Cortex of kidney (tissue), 1 donor: ENCODE measurements at places on chromosomes 2 and 18.

DNA sequence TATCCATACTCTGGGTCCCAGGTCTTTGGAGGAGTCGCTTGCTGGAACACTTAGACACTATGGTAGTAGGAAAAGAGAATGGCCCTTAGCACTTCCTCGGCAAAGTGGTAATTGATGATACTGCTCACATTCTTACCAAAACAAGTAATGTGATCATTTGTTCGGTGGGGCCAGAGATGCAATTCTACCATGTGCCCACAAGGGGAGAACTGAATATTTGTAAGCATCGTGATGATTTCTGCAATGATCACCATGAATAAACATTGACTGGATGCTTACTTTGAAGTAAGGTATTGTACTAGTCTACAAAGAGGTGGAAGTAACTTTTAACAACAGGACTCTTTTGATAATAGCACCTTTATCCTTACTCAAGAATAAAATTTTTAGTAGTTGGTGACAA, 109.7 kb downstream of the CD8B2 start:
- DNase-seq = no peak

DNA sequence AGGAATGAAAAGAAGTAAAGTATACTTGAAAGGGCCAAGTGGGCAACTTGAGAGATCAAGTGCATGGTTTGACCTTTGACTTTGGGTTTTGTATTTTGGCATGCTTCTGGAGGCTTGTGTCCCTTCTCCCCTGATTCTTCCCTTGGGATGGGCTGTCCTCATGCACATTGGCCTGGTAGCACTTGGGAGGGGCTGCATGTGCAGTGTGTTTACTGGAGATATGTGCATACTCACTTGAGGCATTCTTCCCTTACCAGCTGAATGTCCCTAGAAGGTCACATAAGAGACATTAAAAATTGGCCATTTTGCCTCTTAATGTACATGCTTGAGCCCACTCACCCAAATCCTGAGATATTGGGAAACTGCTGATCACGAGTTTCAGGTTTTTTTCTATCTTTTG, 65.2 kb downstream of the KYNU start:
- DNase-seq = no peak

DNA sequence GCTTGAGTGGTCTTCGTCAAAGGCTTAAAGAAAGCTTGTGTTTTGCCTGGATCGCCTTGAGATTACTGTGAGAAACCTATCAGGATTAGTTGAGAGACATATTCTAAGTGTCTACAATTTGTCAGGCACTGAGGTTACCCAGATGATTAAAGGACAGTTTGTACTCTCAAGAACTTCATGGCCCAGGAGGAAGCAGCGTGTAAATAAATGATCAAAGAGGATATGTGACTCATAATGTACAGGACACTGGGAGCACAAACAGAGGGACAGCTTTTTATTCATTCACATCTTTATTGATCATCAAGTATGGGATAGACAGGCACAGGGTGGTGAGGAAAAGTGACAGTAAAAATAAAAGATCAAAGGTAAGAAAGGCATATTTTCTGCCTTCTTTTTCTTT, 152.6 kb upstream of the FSHR start:
- no peak for DNase-seq

- DNase-seq = no peak
Observed at GRCh38 chr2:212794471-212794870, 255.9 kb upstream of the ERBB4 start.

GRCh38 chr18:13022644-13023043, 31.5 kb downstream of the CEP192 start:
- DNase-seq = no peak

GRCh38 chr2:64599469-64599868, 54.2 kb downstream of the SERTAD2 start:
- DNase-seq = no peak

GRCh38 chr2:9574331-9574730, 18.7 kb upstream of the ADAM17 start:
- no peak for DNase-seq

DNA sequence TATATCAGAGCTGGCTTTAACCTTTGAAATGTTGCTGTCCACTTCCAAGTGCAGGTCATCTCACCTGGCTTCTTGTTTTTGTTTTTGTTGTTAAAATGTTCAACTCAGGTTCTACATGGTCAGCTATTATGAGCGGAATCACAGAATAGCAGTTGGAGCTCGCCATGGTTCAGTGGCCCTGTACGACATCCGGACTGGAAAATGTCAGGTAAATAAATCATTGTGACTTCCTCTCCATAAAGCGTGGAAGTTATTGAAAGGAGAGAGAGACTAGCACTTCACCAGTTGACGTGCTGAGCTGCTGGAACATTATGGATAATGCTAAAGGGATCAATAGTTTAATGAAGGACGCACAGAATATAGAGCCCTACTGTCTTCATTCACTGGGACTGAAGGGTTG, 184.6 kb upstream of the BOD1L2 start:
- DNase-seq = no peak

DNA sequence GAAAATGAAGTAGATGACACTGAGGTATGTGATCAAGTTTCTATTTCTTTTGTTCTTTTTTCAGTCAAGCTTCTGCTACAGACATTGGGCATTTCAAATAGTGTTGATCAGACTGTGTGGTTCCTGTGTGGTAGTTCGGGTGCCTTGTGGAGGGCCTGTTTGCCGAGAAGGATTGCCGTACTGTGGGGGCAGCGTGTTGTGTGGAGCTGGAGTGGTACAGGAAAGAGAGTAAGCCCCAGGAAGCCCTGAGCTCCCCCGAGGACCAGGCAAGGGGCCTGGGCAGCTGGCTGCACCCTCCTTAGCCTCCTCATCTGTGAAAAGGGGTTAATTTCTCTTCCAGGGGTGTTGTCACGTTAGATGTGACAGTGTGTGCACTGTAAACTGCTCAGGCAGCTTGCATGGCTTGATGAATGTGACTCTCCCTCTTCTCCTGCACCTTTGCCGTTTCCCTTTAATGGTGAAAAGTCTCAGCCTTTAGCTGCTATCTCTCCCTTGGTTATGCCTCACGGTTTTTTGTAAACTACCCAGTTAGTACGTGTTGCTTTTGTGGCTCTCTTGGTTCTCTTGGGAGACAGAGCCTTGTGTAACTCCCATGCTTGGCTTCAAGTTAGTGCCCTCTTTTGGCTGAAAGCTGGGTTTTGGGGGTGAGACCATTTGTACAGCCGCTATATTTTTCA, 19.5 kb downstream of the C2orf74 start:
- DNase-seq = no peak
